ENCODE measurements at places on chromosomes 13 and 19.

- no peak for DNase-seq
These were observed 27.9 kb upstream of the EDNRB start for GRCh38 chr13:77946522-77946921.

- DNase-seq, result no peak
These were observed 2.4 kb downstream of the LNX2 start for GRCh38 chr13:27617881-27618321.

GRCh38 chr19:38360839-38361631 lies 13.3 kb upstream of the PSMD8 start:
- no peak for DNase-seq

DNA sequence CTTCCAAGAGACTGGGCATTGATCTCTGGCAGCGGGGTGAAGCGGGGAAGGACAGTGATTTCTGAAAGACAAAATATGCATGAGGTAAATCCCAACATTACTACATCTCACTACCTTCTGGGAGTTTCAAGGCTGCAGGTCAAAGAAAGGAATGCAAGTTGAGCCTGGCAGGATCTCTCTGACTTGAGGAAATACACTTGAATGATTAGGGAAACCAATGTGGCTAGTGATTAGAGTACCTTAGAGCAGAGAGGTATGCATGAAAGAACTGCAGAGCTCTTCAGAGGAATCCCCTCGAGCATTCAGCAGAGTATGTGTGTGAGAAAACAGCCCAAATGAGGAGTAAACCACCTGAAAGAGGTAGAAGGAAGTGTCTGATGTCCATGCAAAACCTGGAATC lies 2874.1 kb upstream of the PCDH20 start:
- DNase-seq, result no peak

DNA sequence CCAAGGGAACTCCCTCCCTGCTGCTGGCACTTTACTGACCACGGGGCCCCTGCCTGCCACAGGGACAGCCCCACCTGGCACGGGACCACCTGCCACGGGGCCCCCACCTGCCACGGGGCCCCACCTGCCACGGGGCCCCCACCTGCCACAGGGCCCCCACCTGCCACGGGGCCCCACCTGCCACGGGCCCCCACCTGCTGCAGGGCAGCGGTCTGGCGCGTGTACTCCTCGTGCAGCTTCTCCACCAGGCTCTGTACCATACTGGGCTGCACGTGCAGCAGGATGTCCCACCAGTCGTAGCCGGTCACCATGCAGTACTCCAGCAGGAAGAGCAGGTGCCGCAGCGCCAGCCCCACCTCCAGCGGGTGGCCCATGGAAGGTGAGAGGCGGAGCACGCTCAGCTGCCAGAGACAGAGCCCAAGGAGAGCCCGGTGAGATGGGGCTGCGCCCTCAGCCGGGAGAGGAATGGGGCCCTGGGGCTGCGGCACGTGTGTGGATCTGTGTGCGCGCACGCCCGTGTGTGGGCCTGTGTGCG lies 16.1 kb downstream of the MED16 start:
- no peak for DNase-seq

DNA sequence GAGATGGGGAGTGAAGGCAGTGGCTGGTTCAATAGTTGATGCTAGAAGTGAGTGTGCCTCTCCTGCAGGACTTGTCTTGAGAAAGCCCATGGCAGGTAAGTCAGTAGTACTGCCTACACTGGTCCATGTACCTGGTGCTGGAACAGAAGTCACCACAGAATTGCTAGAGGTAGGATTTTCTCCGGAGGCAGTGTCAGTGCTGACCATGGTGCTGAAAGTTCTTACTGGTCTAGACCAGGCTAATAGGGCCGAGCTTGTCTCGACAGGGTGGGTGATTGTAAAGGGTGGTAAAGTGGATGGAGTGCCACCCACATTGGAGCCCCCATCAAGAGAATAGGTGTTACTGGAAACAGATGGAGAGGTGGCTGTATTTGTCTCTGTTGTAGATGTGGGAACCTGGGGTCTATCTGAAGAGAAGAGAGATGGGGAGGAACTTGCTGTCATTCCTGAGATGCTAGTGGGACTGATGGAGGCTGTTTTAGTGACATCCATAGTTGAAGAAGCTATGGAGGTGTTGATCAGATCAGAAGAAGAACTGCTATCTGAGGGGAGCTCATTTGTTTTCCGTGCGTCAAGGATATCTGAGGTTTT lies 36.6 kb downstream of the MUC16 start:
- no peak for DNase-seq

- DNase-seq, result no peak
These were observed 137.6 kb upstream of the SLC10A2 start for GRCh38 chr13:103203735-103204330.

DNA sequence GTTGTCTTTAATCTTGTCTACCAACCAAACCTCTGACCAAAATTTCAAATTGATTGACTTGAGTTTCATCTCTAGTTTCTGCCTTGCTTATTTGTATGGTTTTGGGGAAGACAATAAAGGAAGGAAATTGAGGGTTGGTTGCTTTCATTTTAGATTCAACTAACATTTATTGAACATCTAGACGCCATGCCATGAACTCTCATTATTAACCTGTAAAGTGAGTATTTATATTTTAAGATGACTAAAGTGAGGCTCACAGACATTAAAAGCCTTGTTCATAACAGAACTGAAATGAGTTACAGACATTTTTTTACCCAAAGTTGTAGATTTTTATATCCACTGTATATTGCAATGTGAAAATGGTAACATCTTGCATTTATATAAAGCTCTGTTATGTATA lies 239.3 kb downstream of the LMO7 start:
- no peak for DNase-seq

- DNase-seq, result no peak
These were observed 310.0 kb downstream of the TEX29 start for GRCh38 chr13:111630406-111630805.

DNA sequence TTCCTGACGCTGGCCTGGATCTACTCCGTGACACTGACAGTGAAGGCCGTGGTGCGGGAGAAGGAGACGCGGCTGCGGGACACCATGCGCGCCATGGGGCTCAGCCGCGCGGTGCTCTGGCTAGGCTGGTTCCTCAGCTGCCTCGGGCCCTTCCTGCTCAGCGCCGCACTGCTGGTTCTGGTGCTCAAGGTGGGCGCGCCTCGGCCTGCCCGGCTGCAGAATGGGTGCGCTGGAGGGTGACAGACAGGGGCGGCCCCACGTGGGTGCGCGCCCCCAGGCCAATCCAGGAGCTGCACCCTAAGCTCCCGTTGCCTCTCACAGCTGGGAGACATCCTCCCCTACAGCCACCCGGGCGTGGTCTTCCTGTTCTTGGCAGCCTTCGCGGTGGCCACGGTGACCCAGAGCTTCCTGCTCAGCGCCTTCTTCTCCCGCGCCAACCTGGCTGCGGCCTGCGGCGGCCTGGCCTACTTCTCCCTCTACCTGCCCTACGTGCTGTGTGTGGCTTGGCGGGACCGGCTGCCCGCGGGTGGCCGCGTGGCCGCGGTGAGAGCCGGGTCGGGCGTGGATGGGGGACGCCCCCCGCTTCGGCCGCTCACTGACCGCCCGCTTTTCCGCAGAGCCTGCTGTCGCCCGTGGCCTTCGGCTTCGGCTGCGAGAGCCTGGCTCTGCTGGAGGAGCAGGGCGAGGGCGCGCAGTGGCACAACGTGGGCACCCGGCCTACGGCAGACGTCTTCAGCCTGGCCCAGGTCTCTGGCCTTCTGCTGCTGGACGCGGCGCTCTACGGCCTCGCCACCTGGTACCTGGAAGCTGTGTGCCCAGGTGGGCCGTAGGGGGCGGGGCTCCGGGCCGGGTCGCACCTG lies 7.2 kb downstream of the ABCA7 start:
- no peak for DNase-seq

DNA sequence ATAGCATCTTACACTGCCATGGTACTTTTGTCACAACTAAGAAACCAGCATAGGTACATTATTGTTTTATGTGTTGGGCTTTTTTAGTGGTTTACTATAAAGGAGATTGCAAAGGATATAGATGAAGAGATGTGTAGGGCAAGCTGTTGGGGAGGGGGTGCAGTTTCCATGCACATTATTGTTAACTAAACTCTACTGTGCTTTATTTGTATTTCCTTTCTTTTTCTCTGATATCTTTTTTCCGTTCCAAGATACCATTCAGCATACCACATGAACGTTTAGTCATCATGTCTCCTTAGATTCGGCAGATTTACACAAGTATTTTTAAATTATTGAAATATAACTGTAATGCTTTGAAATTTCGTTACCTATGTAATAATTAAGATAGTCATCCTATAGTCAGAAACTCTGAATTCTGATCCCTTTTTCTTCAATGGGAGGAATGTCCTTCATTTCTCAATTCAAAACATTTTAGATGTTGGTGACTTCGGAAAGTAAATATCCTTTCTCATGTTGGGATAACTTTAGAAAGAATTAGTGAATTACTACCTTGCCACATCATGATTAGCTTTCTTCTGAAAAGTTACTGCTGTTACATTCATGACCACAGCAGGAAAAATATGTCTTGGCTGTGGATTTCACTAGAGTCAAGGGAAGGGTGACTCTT lies 82.8 kb downstream of the FRY start:
- no peak for DNase-seq

DNA sequence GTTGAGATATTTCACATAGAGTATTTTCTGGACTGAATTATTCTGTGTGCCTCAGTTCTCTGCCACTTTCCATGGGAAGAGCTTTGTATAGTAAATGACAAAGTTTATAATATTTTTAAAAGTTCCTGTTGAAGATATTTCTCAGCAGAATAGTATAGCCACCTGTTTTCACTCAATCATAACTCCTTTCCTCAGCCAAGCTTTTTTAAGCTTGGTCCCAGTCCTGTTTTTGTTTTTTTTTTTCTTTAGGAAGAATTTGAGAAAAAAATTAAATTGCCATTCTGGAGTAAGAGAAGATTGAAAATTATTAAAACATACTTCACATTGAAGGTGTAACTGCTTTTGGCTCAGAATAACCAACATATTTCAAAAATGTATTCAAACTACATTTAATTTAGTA lies 55.5 kb downstream of the ENOX1 start:
- DNase-seq, result no peak

DNA sequence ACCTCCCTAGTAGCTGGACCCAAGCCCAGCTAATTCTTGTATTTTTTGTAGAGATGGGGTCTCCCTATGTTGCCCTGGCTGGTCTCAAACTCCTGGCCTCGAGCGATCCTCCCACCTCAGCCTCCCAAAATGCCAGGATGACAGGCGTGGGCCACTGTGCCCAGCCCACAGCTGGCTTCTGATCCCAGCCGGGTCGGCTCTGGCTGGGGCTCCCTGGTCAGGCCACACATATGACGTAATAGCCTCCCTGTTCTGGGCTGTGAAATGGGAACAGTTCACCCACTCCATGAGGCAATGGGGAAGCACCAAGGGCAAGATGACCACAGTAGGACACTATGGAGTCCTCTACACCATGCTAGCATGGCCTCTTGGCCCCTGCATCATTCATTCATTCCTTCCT lies 41.1 kb downstream of the TINCR start:
- no peak for DNase-seq

- no peak for DNase-seq
These were observed 157.0 kb upstream of the FNDC3A start for GRCh38 chr13:48818495-48819356.

All from nucleus accumbens (tissue), 56 donors.